ENCODE measurements at places on chromosomes 11 and 22. TPM values are rescaled to one million over a fixed set of nuclear protein-coding genes. Genes with fewer than 3 reads are reported as not detected.

GRCh38 chr11:78350091-78350645 is 67.5 kb downstream of the GAB2 start:
- no peak for DNase-seq

GRCh38 chr11:80533463-80533862 is 1092.6 kb upstream of the TENM4 start:
- DNase-seq, result no peak

- DNase-seq, result no peak
These were observed 19.6 kb upstream of the DRICH1 start for GRCh38 chr22:23651676-23652075.

Gene DEFB131B
- total RNA-seq, result not detected

Gene DYNC2H1
- 50.0 TPM for total RNA-seq

Gene FBXO7
- 106 TPM for total RNA-seq

Gene RGL4
- total RNA-seq, result 0.33 TPM

Gene CYB5R2
- 71.8 TPM for total RNA-seq

Gene PRODH
- 14.4 TPM for total RNA-seq

Data from spinal cord (tissue), 10 donors.